ENCODE measurements at places on chromosomes 3 and 15.

DNA sequence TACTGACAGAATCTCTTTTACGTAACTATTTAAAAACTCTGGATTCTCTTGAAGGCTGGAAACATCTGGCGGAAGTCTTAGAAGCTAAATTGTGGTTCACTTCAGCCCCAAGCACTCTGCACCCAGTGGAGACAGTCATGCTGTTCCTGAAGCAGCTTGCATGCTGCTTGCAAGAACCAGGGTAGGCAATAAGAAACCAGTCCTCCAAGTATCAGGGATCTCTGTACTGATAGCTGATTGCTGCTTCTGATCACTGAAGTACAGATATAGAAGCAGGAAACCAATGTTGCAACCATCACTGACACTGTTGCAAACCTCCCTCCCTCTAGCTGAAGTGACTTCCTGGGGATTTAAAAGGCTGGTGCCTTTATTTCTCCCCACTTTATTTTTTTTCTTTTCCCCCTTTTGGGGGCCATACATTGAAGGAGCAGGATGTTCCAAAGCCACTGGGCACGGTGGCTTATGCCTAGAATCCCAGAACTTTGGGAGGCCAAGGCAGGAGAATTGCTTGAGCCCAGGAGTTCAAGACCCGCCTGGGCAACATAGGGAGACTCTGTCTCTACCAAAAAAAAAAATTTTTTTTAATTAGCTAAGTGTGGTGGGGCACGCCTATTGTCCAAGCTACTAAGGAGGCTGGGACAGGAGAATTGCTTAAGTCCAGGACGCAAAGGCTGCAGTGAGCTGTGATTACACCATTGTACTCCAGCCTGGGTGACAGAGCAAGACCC, 15.3 kb downstream of the SPCS1 start:
- no peak for DNase-seq

DNA sequence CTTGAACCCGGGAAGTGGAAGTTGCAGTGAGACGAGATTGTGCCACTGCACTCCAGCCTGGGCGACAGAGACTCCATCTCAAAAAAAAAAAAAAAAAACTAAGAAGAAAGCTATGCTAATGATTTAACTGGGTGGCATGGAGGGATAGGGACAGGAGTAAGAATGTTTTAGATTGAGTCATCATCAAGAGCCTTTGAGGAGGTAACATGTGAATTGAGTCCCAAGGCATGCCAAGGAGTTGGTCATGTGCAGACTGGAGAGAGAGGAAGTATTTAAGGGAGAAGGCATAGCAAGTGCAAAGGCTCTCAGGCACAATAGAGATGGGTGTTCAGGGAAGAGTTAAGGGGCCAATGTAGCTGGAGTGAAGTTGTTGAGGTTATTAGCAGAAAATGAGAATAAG, 9.1 kb downstream of the BNC1 start:
- DNase-seq, result no peak

DNA sequence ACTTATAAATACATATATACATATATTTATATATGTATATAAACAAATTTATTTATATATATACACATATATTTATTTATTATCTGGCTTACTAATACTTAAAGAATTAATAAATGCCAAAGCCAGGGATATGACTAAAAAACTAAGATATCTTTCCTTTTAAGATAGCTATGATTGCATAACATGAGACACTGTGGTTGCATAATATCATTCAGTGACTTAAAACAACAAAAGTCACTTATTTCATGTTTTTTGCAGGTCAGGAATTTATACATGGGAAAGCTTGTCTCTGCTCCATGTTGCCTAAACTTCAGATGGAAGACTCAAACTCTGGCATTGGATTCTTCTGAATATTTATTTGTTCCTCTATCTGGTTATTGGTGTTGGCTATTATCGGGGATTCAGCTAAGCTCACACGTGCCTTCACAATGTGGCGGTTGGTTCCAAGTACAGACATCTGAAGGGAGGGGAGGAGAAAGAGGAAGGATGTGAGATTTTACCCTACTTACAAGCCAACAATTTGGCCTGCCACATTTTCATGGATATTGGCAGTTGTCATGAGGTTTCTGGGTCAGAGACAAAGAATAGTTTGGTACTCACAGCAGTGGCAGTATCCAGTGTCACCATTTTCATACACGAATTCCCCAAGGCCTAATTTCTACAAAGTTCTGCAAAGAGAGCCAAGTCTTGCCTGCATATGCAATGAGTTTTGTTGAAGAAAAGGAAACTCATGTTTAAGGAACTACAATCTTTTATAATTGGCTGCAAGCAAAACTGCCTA, 381.6 kb downstream of the EPHA3 start:
- DNase-seq, result no peak

- DNase-seq, result no peak
Observed at GRCh38 chr3:39474126-39474515, 6.6 kb downstream of the MOBP start.

- DNase-seq, result no peak
Observed at GRCh38 chr3:42290966-42291714, 25.2 kb upstream of the CCK start.

- DNase-seq, result no peak
Observed at GRCh38 chr3:106862067-106862466, 515.2 kb upstream of the CCDC54 start.

GRCh38 chr3:16723978-16724377, 118.8 kb upstream of the DAZL start:
- DNase-seq, result no peak

GRCh38 chr3:194103983-194104751, 31.8 kb upstream of the HES1 start:
- DNase-seq, result no peak

- peak; percentile 93 for DNase-seq
Observed at GRCh38 chr3:8739757-8740504, 6.3 kb downstream of the CAV3 start.
